Skin of body (tissue), 3 donors: ENCODE measurements at places on chromosomes 11 and 22.

DNA sequence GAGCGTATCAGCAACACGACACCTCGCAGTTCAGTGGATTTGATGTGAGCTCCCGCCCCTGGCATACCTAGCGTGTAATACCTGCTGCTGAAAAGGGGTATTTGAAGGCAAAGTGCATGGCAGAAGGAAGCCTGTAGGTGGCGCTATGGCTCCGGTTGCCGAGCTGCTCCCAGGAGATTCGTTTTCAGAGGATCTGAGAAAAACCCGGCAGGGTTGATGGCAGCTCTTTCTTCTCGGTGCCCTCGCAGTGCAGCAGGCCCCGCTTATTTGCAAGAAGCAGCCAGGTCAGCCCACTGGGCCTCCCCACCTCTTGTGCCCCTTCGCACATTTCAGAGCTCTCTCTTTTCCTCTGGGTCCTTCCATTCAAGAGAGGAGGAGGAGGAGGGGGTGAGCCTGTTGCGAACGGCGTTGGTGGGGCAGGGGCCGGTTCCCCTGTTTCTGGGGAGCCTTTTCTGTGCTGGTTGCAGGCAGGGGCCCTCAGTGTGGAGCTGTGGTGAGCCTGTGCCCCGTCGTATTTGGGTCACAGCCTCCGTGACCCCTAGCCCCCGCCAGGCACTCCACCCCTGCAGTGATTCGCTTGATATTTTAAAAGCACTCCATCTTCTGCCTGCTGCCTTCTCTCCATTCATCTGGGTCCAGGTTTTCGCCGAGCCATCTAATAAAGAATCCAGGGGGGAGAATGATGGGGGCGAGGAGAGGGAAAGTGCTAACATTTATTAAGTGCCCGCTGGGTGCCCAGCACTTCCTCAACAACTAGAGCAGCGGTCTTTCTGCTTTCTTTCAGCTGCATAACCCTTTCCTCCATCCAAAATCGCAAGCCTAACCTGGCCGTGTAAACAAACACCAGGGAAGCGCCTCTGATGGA is 85.3 kb upstream of the SYT13 start:
- peak; percentile 12 for DNase-seq

- DNase-seq = no peak
These were observed 8.2 kb downstream of the RTL6 start for GRCh38 chr22:44489817-44490216.

DNA sequence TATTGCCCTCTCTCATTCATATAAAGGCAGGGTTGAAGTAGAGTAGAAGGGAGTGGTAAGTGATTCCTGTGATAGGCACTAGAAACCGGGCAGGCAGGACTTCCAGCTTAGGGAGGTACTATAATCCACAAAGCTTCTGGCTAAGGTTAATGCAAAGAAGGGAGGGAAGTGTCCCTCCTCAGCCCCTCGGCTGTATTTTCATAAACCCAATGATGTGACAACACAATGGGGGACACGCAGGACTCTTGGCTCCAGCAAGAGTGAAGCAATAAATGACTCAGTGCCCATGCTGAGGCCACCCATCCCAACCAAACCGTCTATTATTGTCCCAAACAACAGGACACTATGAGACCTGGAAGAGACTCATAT is 90.7 kb downstream of the ETS1 start:
- no peak for DNase-seq

DNA sequence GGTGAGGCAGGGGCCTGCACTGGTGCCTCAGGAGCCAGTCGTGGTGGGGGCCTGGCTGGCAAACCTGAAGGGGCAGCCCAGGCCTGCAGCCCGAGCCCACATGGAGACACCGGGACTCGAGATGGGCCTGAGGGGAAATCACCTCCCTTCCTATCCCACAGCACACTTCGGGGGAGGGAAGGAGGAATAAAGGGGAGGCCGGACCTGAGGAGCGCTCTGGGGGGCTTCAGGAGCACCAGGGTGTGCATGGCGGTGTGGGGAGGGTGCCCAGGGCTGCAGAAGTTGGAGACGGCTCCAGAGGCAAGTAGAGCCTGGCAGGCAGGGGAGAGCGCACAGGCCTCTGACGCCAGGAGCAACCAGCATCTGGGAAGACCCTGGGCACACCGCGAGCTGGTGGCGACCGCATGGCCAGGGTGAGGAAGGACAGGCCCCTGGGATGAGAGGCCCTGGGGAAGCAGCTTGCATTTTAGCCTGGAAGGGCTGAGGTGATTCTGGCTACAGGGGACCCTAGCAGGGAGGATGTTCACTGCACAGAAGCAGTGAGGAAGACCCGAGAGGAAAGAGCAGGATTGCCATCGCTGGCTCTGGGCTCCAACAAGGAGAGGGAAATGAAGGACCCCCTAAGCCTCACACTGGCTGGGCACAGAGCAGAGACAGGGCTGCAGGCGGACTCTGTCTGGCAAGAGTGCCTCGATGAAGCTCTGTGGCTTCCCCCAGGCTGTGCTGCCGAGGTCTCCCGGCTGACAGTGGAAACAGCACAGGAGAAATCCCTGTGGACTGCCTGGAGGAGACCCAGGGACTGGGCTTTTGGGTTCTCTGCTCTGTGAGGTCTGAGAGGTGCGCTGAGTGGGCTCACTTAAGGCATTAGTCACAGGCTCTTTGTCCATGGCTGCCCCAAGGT is 457.7 kb downstream of the BRD1 start:
- DNase-seq = no peak

GRCh38 chr22:23274146-23274526 is 93.8 kb downstream of the BCR start:
- DNase-seq = no peak

DNA sequence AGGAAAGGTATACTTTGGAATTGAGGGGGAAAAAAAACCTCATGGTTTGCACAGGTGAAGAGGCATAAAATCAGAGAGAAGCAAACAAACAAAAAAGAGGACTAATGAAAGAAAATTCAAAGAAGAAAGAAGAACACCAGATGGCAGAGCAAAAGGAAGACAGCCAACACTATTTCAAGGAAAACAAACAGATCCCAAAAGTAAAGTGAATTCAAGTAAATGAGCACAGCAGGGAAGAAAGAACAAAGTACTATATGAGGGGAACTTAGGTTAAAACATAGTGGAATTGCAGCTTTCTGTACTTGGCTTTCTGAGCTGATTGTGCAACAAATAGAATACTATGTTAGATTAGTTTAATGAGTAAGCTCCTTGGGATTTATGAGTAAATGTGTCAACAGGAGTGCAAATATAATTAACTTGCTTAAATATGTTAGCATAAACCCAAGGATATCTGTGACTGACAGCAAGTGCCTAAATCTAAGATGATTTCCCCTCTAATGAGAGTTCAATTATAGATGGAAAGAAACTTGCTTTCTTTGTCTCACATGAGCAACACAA is 404.6 kb upstream of the CNTN5 start:
- DNase-seq = no peak

GRCh38 chr22:43114958-43115357 is 4.4 kb downstream of the BIK start:
- DNase-seq = no peak

DNA sequence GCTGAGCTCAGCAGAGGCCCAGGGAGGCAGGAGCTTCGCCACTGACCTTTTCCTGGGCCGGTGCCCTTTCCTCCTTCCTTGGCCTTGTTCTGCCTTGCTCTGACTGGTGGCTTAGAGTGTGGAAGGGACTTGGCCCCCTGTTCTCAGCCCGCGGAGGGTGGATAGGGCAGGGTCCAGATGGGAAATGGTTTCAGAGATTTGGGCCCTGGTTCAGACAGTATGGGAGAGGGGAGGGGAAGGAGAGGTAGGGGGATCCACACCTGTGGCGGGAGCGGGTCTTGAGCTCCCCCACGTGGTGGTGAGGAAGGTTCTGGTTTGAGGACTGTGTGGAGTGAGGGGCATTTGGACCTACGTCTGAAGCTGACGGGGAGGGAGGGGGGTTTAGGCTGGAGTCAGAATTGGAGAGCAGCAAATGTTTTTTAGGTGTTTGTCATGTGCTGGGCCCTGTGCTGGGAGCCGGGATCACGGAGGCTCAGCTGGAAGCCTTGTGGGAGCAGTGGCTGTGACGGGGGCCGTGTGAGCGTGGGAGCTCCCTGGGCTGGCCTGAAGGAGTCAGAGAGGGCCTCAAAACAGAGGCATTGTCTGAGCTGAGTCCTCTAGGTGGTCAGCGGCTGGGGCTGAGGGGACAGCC is 27.2 kb downstream of the SHANK3 start:
- no peak for DNase-seq

DNA sequence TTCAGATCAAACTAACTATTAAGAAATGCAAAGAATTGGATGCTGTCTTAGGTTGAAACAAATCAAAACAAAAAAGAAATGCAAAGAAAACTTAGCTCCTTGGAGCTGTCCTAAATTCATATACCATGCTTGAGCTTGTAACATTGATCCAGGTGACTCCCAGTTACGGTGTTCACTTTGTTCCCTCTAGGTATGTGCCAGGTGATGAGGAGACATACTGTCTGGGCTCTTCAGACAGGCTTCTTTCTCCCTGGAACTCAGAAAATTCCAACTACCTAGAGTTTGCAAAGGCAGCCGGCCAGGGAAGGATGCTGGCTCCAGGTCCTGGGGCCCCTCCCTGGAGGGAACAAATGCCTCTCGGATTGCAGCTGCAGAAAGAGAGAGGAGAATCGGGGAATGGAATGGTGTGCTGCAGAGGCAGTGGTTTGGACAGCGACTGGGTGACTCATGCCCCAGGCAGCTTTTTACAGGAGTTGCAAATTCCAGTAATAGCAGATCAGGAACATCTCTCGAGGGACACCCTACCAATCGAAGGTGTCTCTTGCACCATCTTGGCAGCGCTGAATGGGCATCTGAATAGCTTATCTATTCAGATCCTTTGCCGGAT is 12.3 kb upstream of the ASPHD2 start:
- DNase-seq = no peak

GRCh38 chr11:34600339-34601084 is 20.4 kb upstream of the EHF start:
- no peak for DNase-seq

DNA sequence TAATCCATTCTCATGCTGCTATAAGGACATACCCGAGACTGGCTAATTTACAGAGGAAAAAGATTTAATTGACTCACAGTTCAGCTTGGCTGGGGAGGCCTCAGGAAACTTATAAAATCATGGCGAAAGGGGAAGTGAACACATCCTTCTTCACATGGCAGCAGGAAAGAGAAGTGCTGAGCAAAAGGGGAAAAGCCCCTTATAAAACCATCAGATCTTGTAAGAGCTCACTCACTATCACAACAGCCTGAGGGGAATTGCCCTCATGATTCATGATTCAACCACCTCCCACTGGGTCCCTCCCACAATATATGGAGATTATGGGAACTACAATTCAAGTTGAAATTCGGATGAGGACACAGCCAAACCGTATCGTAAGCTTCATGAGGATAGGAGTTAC is 3.8 kb upstream of the CYB5R2 start:
- no peak for DNase-seq

DNA sequence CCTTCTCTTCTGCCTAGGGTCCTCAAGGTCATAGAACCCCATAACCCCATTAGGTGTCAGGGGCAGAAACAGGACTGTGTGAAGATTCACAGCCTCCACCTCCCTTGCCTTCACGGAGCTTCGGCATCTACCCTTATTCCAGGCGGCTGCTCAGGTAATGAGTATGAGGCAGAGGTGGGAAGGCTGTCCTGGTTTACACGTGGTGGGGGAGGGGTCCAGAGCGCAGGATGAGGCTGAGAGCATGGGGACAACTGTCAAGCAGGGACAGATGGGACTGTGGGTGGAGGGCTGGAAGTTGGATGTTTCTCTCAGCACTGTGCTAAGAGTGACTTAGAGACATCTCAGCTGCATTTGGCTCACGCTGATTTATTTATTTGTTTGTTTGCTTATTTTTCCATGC is 4.3 kb upstream of the RAD9A start:
- DNase-seq = no peak

GRCh38 chr11:12106501-12106900 is 3.9 kb upstream of the MICAL2 start:
- DNase-seq = no peak

- no peak for DNase-seq
These were observed 21.2 kb downstream of the USP47 start for GRCh38 chr11:11862999-11863398.

DNA sequence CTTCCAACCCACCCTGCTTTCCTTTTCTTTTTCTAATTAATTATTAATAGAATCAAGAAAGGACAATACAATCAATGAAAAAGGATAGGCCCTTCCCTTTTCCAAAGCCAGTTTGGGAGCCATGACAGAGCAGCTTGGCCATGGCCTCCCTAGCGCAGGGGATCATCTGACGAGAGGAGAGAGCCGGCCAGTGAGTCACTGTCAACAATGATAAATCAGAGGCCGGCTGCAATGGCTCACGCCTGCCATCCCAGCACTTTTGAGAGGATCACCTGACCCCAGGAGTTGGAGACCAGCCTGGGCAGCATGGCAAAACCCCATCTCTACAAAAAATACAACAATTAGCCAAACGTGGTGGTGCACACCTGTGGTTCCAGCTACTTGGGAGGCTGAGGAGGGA is 27.5 kb upstream of the KRTAP5-7 start:
- no peak for DNase-seq

DNA sequence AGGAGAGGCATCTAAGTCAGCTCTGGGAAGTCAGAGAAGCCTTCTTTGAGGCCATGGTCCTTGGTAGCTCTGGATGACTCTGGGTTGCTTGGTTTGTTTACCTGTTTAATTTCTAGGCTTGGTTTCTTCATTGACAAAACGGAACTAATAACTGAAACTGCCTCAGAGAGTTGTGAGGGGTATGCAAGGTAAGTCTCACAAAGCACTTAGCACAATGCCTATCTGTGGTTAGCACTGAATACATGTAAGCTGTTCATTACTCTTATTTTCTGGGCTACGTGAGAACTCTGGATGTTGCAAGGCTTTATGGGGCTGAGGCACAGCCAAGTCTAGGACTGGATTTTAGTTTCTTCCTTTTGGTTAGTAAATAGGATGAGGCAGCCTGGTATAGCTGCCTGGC is 225.8 kb upstream of the NCAM1 start:
- DNase-seq = no peak

GRCh38 chr11:6876914-6877313 is 489 bp downstream of the OR10A4 start:
- DNase-seq = no peak

- DNase-seq = peak; percentile 29
These were observed 5.7 kb upstream of the SULT4A1 start for GRCh38 chr22:43867839-43868635.

GRCh38 chr11:75896843-75897419 is 81.9 kb downstream of the UVRAG start:
- peak; percentile 35 for DNase-seq

GRCh38 chr22:46202897-46203600 is 47.0 kb downstream of the CDPF1 start:
- DNase-seq = no peak
